Ammon's horn (tissue), 1 donor: ENCODE measurements at places on chromosomes 4 and X.

DNA sequence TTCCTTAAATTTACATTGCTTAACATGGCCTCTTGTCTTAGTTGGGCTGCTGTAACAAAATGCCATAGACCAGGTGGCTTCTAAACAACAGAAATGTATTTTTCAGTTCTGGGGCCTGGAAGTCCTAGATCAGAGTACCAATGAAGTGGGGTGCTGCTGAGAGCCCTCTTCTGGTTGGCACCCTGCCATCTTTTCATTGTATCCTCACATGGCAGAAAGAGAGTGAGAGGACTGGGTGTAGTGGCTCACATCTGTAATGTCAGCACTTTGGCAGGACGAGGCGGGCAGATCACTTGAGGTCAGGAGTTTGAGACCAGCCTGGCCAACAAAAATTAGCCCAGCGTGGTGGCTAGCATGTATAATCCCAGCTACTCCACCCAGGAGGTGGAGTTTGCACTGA, 12.0 kb upstream of the KLB start:
- no peak for DNase-seq

GRCh38 chr4:6538575-6538974, 36.4 kb upstream of the MAN2B2 start:
- no peak for DNase-seq

DNA sequence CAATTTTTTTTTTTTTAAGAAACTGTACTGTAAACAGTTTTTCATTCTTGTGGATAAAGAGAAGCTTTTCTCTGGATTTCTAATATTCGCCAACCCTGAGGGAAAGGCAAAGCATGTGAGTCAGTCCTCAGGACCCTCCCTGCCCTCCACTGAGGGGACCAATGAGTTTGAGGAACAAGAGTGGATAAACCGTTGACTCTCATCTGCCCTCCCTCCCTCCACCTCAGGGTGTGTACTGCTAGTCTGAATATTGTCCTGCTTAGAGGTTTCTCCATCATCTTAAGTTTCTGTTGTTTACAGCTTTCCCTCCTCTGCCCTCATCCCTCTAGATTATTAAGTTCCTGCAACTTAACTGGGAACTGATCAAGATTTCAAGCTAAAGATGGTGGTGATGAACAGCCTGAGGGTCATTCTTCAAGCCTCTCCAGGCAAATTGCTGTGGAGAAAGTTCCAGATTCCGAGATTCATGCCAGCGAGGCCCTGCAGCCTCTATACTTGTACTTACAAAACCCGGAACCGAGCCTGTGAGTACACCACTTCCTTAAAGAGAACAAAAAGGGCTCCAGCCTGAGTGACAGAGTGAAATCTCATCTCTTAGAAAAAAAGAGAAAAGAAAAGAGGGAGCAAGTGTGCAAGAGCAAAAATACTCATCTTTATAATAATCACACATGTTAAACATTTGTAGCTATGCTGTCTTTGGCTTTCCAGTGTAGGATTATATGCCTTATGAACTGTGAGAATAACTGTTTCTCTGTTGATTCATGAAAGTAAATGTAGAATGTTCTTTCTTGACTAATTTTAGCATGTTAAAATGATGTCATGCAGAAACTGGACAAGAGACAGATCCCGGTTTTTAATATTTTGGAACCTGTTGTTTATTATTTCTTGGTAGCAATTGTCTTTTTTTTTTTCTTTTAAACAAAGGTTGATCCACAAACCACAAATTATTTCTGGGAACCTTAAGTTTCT, 11.9 kb downstream of the CA5B start:
- DNase-seq, result peak; percentile 25

DNA sequence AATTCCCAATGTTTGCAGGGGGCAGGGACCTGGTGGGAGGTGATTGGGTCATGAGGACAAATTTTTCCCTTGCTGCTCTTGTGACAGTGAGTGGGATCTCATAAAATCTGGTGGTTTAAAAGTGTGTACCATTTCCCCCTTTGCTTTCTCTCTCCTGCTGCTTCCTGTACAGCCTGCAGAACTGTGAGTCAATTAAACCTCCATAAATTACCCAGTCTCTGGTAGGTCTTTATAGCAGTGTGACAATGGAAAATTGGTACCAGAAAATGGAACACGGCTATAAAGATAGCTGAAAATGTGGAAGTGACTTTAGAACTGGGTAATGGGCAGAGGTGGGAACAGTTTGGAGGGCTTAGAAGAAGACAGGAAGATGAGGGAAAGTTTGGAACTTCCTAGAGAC, 108.7 kb upstream of the NPFFR2 start:
- DNase-seq, result no peak

GRCh38 chr4:7524843-7525242, 90.1 kb upstream of the PSAPL1 start:
- DNase-seq, result no peak

DNA sequence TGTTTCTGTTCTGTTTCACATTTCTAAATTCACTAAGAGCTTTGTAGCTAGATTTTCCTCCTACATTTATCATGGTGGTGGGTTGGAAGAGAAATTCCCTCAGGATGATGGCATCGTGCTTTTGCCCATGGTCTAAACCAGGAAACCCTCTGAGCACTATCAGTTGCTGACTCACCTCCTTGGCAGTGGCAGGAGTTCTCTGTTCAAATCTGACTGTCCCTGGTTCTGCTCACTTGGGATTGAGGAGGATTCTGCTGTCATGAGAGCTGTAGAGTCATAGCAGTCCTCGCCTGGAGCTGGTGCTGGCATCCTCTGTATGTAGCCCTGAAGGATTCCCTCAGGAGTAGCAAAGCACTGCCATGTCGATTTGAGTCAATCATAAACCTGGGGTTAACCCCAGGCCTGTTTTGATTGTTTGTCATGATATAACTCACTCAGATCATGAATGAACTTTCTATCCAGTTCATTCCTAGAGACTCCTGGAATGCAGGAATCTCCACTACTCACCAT, 9.4 kb downstream of the TEX13A start:
- DNase-seq, result no peak

- no peak for DNase-seq
Measured at GRCh38 chrX:133980406-133980805, 5.0 kb downstream of the GPC3 start.
